Amygdala (tissue), 56 donors: ENCODE measurements at places on chromosomes 4 and X.

DNA sequence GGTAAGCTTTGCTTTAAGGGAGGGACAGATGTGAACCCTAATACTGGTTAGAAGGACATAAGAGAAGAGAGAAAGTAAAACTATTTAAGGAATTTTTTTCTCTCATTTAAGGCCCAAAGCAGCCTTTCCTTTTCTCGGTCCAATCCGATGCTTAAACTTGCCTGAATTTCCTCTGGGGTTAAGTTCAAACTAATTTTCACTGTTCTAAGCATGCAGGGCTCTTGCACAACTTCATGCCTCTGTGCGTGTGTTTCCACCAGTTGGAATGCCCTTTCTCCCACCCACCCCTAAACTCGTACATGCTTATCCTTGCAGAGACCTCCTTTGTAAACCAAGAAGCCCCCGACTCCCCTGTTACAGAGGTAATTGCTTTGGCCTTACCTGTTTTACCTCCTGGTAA, 204.7 kb downstream of the CBR4 start:
- DNase-seq, result no peak

- no peak for DNase-seq
Observed at GRCh38 chr4:137587796-137588195, 55.5 kb upstream of the PCDH18 start.

- DNase-seq, result no peak
Observed at GRCh38 chrX:136880003-136880451, 498 bp downstream of the RBMX start.

GRCh38 chr4:10738826-10739489, 54.4 kb upstream of the CLNK start:
- no peak for DNase-seq

GRCh38 chr4:84433633-84434222, 65.4 kb downstream of the NKX6-1 start:
- no peak for DNase-seq
